Epithelial cell of proximal tubule (primary cell): ENCODE measurements at places on chromosomes 12 and 14.

DNA sequence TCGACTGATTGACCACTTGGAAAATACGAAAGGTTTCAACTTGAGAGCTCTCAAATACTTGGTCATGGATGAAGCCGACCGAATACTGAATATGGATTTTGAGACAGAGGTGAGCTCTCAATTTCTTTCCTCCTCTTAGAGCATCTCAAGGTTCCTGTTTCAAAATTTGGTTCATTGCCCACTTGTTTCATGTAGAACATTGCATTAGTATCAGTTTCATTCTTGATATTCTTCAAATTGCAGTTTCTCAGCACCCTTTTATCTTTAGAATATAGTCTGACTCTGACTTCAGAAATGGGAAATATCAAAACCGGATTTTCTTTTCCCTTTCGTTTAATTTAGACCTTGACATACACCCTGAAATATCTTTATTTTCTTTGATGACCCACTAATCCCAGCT lies 8.8 kb downstream of the DDX47 start:
- no peak for DNase-seq

- DNase-seq = no peak
These were observed 39.2 kb downstream of the DICER1 start for GRCh38 chr14:95117937-95118721.

DNA sequence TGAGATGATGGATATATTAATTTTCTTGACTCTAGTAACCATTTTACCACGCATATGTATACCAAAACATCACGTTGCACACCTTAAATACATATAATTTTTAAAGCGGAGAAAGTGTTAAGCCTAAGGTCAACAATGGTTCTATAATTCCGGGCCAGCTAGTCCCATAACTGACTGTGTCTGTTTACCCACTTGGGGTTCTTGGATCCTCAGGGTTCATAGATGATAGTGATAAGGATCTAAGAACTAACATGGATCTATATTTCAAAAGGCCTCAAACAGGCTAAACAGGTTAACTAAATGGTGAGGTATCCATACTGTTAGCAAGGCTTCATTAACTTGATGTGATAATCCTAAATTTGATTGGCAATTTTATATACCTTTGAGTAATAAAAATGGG lies 9.8 kb downstream of the SLC38A1 start:
- DNase-seq = no peak

- no peak for DNase-seq
These were observed 26.6 kb downstream of the ASCL4 start for GRCh38 chr12:107801150-107801549.

- DNase-seq = no peak
These were observed 11.6 kb downstream of the RNASE10 start for GRCh38 chr14:20516921-20517320.

GRCh38 chr12:103751171-103751570 lies 89.9 kb downstream of the NT5DC3 start:
- DNase-seq = no peak

GRCh38 chr14:74085047-74085637 lies 386 bp downstream of the LIN52 start:
- DNase-seq = peak; percentile 18

- no peak for DNase-seq
These were observed 672.7 kb downstream of the TMEM121 start for GRCh38 chr14:106199097-106199496.

GRCh38 chr12:112208301-112208910 lies 83.0 kb downstream of the TRAFD1 start:
- no peak for DNase-seq

- DNase-seq = no peak
These were observed 33.7 kb upstream of the IL22 start for GRCh38 chr12:68287106-68287505.

DNA sequence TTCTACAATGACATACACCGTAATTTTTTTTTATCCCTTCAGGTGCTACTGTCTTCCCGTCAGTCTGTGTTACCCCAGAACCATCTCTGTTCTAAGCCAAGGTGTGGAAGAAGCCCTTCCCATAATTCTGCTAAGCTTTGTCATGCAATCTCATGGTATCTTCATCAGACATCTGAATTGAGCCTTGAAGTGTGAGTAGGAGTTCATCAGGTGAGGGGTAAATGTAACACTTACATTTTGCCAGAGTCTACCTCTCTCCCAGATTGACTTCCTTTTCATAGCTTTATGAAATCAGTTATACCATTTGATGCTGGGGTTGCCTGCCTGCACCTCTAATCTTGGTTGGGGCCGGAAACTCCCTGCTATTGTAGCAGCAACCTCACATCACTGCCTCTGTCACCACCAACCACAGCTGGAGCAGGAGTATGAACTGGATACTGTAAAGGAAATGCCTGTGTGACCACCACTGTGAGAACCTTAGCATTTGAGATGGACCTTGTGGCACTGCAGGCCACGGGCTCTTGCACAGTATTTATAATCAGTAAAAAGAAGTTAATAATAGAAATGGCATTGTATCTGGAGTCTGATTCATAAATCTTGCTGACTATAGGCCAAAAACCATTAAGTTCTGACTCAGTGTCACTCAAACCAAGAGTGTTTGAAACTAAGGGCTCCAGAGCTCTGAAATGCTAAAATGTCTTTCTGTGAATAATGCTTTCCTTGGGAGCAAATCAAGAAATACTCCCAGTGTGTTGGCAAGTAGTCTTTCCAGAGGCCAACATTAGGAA lies 58.7 kb upstream of the STK38L start:
- DNase-seq = no peak

DNA sequence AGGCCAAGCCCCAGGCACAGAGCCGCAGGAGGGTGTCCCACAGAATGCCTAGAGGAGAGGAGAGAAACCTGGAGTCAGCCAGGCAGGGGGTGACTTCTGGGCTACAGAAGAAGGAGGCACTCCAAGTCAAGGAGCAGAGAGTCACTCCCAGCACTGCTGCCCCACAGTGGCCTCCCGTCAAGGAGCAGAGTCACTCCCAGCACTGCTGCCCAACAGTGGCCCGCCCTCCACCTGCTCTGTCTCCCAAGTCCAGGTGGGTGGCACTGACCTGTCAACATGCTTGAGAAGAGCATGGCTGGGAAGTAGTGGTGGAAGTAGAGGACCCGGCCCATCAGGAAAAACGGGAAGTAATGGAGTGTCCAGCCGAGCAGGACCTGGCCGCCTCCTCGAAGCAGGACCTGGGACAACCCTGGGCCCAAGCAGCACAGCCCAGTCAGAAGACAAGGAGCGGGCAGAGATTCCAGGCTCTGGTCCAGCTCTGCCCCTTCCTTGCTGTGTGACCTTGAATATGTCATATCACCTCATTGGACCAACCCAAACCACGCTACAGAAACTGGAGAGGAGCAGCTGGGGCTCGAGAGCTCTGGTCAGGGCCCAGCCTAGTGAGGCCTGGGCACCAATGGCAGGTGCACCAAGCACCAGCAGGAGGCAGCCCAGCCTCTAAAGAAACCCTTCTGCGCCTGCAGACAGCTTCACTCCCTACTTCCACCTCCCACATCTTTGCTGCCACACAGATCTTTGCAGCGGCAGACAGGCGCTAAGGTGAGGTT lies 7.6 kb upstream of the NGB start:
- no peak for DNase-seq
